ENCODE measurements at places on chromosomes 3 and 15. TPM values are rescaled to one million over a fixed set of nuclear protein-coding genes. Genes with fewer than 3 reads are reported as not detected.

- DNase-seq: no peak
- no peak overlapping the region for H3K27ac ChIP-seq
- H3K27me3 ChIP-seq: no peaks in the 10 kb centered on the region
- H3K4me3 ChIP-seq: no peak overlapping the region
These were observed 1005.6 kb downstream of the IGSF11 start for GRCh38 chr3:118029049-118029448.

GRCh38 chr3:10836676-10837075 is 20.6 kb downstream of the SLC6A11 start:
- H3K27ac ChIP-seq: no peak overlapping the region
- H3K36me3 ChIP-seq: no peaks in the 10 kb centered on the region
- H3K27me3 ChIP-seq: no peaks in the 10 kb centered on the region
- DNase-seq: no peak
- no peak overlapping the region for H3K4me3 ChIP-seq

- no peaks in the 10 kb centered on the region for H3K4me1 ChIP-seq
- no peak overlapping the region for H3K4me3 ChIP-seq
- H3K36me3 ChIP-seq: no peaks in the 10 kb centered on the region
- no peaks in the 10 kb centered on the region for H3K27me3 ChIP-seq
- no peak for DNase-seq
- H3K27ac ChIP-seq: no peak overlapping the region
These were observed 26.6 kb upstream of the ACAN start for GRCh38 chr15:88776646-88777045.

DNA sequence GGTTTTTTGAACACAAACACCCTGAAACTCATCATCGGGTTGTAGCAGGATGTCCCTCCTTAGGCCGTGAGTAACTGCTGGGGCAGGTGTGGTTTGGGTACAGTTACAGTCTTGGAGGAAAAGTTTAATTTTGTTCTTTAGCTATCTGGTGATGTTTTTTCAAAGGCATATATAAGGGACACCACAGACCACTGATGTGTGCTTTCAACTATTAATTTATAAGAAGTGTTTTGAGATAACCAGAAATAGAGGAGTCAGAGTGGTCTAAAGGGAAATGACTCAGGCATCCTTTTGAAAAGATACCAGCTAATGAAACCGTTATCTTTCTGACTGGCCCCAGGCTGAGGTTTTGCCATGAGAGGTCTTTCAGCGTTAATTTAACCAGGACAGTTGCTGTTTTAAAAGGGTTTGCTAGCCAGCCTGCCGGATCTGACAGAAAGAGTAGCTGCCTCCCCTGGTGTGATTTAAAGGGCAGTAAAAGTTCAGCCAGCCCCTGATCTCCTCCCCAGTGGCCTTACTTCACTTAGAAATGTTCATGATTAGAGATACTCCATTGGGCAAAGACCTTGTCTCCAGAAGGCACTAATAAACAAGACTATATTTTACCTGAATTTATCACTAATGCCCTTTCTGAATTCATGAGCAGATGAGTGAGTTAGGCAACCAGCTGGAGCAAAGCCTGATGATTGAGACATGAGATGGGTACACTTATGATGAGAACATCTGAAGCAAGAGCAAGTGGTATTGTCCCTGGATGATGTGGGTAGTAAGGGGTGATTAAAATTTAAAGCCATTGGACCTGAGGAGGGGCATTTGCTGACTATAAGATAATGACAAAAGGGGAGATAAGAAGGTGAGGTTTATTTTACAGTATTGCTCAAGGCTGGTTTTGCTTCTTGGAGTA is 482.5 kb upstream of the TBL1XR1 start:
- no peaks in the 10 kb centered on the region for H3K36me3 ChIP-seq
- no peaks in the 10 kb centered on the region for H3K27me3 ChIP-seq
- H3K27ac ChIP-seq: no peak overlapping the region
- DNase-seq: no peak
- no peak overlapping the region for H3K4me3 ChIP-seq

DNA sequence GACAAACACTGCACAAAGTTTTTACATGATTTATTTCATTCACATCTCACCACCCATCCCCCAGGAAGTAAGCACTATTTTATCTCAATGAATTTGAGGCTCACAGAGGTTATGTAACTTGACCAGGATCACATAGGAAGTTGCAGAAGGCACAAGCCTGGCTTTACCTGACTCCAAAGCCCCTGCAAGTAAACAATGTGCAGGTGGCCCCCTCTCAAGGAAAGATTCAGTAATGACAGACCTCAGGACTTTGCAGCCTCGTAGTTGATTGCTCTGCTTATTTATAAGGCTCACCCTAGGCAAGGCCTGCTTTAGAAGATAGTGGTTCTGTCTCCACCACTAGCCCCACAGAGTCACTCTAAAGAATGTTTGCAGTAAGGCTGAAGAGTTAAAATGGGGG is 79.8 kb upstream of the MDFIC2 start:
- no peak overlapping the region for H3K27ac ChIP-seq
- H3K4me1 ChIP-seq: no peaks in the 10 kb centered on the region
- H3K4me3 ChIP-seq: no peak overlapping the region
- H3K27me3 ChIP-seq: no peaks in the 10 kb centered on the region
- DNase-seq: no peak

ECE2 gene
- total RNA-seq: not detected

PLA2G4D gene
- not detected for total RNA-seq

WWTR1 gene
- total RNA-seq: 61.3 TPM

ZNF660 gene
- total RNA-seq: 2.3 TPM

GRAMD1C gene
- 0.58 TPM for total RNA-seq

HGD gene
- total RNA-seq: 19.6 TPM

GP9 gene
- not detected for total RNA-seq
